Omental fat pad (tissue), 4 donors: ENCODE measurements at places on chromosomes 16 and 17. TPM values are rescaled to one million over a fixed set of nuclear protein-coding genes. Genes with fewer than 3 reads are reported as not detected.

C1QTNF8 gene
- total RNA-seq = not detected

MFSD6L gene
- total RNA-seq = 0.24 TPM

ITGAD gene
- total RNA-seq = 0.28 TPM

TEX14 gene
- total RNA-seq = 0.46 TPM

CNGB1 gene
- not detected for total RNA-seq

CCDC92B gene
- not detected for total RNA-seq

KRTAP1-3 gene
- not detected for total RNA-seq

ZNF469 gene
- total RNA-seq = 10.9 TPM

GP1BA gene
- total RNA-seq = not detected

EXOC3L1 gene
- total RNA-seq = 3.9 TPM

KRT9 gene
- total RNA-seq = not detected

SLC35G6 gene
- total RNA-seq = not detected
